Activated T-cell treated with anti-CD3 and anti-CD28 coated beads for 24 hours (primary cell): ENCODE measurements at places on chromosomes 4 and X.

DNA sequence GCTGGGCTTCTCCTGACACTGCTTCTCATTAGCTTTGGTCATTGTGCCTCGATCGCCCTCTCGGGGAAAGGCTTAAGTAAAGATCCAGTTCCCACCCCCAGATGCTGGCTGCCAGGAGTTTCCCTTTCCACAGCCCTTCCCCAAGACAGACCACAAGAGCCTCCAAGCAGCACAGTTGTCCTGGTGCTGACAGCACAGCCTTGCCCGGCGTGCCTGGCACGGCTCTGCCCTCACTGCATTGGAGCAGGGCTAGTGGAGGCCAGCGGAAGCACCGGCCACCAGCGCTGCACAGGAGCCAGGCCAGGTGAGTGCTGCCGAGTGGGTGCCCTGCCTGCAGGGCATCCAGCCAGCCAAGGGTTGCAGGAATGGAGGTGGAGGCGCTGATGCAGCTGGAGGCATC, 9.7 kb upstream of the MSANTD1 start:
- DNase-seq, result no peak

GRCh38 chr4:98682719-98683118, 24.3 kb upstream of the TSPAN5 start:
- no peak for DNase-seq

- DNase-seq, result no peak
Observed at GRCh38 chrX:44002567-44002966, 29.4 kb upstream of the NDP start.

GRCh38 chrX:12936947-12937346, 30.5 kb downstream of the TLR8 start:
- no peak for DNase-seq

GRCh38 chrX:153342762-153343558, 9.0 kb downstream of the ZNF275 start:
- DNase-seq, result no peak

DNA sequence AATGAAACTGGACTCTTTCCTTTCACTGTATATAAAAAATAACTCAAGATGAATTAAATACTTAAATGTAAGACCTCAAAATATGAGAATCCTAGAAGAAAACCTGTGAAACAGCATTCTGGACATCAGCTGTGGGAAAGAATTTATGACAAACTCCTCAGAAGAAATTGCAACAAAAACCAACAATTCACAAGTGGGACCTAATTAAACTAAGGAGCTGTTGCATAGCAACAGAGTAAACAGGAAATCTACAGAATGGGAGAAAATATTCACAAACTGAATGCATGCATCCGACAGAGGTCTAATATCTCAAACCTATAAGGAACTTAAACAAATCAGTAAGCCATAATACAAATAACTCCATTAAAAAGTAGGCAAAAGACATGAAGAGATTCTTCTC, 851.7 kb upstream of the PCDH10 start:
- no peak for DNase-seq

GRCh38 chr4:53593765-53594164, 2.5 kb upstream of the LNX1 start:
- DNase-seq, result no peak

DNA sequence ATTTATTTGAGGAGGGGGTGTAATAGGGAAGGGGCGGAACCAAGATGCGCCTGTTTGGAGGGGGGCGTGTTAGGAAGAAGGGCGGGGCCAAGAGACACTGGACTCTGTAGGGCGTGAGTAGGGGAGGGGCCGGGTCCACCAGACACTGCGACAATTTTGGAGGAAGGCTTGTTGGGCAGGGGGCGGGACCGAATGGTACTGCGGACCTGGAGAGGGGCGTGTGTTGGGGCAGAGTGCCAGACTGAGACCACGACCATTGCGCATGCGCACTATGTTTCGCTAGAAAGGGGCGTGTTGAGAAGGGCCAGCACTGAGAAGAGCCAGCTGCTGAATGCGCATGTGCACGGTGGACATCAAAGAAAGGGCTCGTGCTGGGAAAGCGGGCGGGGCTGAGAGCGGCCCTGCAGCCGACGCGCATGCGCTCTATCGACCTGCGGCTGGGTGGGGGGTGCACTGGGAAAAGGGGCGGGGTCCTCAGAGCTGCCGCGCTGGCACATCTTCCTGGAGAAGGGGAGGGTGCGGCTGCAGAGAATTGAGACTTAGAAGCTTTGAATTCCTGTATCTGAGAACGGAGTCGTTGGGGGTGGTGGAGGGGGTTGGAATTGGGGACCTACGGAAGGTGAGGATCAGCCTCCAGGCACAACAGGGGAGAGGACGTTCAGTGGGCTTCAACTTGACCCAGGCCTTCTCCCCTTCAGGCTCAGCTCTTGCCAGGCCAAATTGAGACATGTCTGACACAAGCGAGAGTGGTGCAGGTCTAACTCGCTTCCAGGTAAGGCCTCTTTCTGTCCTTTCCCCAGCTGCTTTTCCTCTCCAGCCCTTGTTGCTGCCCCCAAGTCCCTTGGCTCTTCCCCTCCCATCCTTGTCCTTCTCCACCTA, 1.3 kb downstream of the MAGED2 start:
- peak; percentile 82 for DNase-seq

DNA sequence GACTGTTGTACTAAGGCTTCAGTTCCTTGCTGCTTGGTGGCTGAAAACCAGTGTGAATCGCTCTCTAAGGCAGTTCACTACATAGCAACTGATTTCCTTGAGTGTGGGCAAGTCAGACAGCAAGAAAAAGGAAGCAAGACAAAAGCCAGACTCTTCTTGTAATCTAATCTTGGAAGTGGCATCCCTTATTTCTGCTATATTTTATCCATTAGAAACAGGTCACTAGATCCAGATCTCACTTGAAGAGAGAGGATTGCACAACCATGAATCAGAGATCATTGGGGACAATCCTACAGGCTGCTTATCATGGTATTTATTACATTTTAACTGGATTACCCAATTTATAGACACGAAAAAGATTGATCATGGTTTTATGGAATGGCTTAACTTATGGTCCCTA, 684.5 kb downstream of the GRID2 start:
- DNase-seq, result no peak

GRCh38 chr4:73446336-73446938, 10.4 kb downstream of the AFP start:
- DNase-seq, result no peak

GRCh38 chrX:76434103-76434741, 6.7 kb downstream of the MAGEE1 start:
- no peak for DNase-seq
